GF-D8 (cell line): ENCODE measurements at places on chromosomes 5 and 9.

GRCh38 chr5:5318426-5319190 is 103.9 kb upstream of the ICE1 start:
- no peak for DNase-seq

- no peak for DNase-seq
These were observed 1.4 kb downstream of the TMEFF1 start for GRCh38 chr9:100474082-100474923.

GRCh38 chr5:94031631-94032030 is 290.2 kb upstream of the POU5F2 start:
- no peak for DNase-seq

DNA sequence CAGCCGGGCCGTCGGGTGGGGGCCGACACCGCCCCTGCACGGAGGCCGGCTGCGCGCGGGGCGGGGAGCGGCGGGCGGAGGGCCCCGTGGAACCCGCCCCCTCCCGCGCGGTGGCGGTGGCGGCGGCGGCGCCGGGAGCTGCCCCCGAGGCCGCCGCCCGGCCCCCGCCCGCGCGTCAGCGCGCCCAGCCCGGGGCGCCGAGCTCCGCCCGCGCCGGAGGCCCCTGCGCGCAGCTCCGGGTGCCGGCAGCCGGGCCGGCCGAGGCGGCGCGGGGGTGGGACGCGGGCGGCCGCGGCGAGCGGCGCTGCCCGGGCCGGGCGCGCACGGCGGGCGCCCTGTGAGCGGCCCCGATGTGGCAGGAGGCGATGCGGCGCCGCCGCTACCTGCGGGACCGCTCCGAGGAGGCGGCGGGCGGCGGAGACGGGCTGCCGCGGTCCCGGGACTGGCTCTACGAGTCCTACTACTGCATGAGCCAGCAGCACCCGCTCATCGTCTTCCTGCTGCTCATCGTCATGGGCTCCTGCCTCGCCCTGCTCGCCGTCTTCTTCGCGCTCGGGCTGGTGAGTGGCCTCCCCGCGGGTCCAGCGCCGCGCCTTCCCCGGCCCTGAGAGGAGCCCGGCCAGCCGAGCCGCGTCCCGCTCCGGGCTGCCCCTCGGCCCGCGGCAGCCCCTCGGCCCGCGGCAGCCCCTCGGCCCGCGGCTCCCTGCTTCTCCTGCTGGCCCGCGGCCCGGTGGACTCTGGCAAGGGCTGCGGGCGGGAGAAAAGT is at the start of gene ADCY2:
ADCY2 (plus strand) TSS at position 192 of the 766 bp plus-strand sequence; CDS start at position 351, 159 bp downstream.
- DNase-seq = no peak

DNA sequence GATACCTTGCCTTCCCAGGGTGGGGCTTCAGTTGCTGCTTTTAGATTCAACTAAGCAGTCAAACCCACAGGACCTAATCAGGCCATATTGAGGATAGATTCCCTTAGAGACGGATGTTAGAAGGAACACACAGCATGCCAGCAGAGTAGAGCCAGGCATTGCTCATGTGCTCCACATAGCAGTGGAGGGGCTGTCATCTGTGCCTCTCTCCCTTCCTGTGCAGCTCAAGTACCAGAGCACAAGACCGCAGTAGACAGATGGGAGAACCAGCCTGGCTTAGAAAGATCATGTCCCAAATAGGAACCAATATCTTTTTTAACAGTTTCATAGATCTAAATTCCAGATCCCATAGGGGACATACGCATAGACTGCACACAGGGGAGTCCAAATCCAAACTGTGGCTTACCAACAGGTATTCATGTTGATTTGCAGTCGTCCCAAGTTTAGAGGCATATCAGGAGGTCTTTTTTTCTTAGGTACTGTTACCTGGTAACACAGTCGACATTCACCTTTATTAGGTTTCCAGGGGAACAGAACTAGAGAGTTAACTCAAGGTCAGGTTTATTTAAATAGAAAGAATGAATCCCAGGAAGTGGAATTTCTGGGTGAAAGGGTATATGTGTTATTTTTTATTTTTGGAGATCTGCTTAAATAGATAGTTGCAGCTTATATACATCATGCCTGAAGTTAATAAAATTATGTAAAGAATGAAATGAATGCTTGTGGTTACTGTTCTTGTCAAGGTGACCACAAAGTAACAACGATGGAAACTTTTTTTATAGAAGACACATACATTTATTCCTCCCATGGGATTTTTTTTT is 43.5 kb upstream of the PCAT7 start:
- DNase-seq = no peak

GRCh38 chr9:124040935-124041816 is 29.6 kb downstream of the LHX2 start:
- no peak for DNase-seq

- no peak for DNase-seq
These were observed 234.6 kb downstream of the GADD45G start for GRCh38 chr9:89839449-89839848.
